Panc1 (cell line): ENCODE measurements at places on chromosomes 6 and 20.

GRCh38 chr6:167426084-167426483, 101.2 kb downstream of the TTLL2 start:
- DNase-seq = no peak

GRCh38 chr6:127383988-127384387, 40.6 kb upstream of the ECHDC1 start:
- no peak for DNase-seq

DNA sequence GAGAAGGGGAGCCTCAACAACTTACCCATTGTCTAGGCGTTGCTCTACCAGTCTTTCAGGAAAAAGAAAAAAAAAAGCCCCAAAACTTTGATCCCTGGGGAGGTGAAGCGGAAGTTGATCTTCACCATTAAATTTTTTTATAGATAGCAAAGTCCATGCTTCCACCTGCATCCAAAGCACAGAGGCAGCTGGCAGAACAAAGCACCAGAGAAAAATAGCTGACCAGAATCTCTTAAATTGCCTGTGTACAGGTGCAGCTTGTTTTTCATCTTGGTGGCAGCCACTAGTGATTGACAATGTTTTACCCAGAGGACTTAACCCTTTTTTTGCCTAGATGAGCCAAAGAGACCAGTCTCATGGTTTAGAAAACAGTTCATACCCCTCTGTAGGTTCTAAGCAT, 86.0 kb downstream of the MYB start:
- DNase-seq = no peak

GRCh38 chr6:13479971-13480434, 7.4 kb downstream of the GFOD1 start:
- no peak for DNase-seq

DNA sequence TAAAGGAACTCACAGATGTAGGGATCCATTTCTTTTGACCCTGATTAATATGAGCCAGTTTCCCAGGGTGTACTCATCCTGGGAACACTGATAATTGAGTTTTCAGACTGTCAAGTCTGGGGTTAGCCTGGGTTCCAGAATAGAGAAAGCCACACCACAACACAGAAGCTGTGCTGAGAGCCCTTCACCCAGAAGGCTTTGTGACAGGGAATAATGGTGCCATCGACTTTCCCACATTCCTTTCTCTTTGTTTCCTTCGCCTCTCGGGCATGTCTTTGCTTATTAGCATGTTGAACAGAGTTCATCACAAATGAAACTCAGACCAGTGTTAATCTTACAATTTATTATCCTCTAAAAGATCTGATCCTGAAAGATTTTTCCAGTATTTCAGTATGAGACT, 95.0 kb downstream of the TCP11 start:
- no peak for DNase-seq

DNA sequence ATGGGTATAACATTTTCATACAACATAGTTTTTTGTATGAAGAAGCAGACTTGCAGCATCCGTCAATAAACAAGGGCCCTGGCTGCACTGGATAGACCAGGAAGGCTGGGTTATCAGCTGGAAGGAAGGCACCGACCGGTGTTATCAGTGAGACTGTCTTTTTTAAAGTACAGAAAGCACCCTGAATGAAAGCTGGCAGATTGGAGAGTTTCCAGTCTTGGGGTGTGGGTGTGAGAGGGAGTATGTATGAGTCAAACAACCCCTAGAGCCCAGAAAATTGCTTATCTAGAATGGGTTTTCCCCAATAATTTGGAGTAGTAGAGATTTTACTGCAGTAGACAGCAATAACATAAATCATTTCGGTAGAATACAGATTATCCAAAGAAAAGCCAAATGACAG, 42.4 kb downstream of the TXLNB start:
- no peak for DNase-seq

DNA sequence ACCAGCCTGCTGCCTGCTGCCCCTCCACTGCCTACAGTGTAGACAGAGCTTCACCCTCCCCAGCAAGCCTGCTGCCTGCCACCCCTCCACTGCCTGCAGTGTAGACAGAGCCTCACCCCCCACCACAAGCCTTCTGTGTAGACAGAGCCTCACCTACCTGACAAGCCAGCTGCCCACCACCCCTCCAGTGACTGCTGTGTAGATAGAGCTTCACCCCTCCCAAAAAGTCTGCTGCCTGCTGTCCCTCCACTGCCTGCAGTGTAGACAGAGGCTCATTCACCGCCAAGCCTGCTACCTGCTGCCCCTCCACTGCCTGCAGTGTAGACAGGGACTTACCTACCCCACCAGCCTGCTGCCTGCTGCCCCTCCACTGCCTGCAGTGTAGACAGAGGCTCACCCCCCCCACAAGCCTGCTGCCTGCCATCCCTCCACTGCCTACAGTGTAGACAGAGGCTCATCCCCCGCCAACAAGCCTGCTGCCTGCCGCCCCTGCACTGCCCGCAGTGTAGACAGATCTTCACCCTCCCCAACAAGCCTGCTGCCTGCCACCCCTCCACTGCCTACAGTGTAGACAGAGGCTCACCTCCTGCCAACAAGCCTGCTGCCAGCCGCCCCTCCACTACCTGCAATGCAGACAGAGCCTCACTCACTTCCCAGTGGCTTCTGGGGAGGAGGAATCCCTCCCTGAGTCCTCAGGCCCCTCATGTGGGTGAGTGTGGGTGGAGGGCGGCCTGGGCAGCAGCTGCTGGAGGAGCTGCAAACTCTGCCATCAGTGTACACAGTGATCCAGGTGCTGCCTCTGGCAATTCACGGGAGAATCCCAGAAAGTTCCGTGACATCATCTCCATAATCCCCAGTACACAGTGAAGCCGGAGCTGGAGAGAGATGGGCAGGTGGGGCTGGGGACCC, 140.9 kb downstream of the DLL1 start:
- DNase-seq = no peak

GRCh38 chr20:43525021-43525420, 17.5 kb downstream of the L3MBTL1 start:
- DNase-seq = no peak

DNA sequence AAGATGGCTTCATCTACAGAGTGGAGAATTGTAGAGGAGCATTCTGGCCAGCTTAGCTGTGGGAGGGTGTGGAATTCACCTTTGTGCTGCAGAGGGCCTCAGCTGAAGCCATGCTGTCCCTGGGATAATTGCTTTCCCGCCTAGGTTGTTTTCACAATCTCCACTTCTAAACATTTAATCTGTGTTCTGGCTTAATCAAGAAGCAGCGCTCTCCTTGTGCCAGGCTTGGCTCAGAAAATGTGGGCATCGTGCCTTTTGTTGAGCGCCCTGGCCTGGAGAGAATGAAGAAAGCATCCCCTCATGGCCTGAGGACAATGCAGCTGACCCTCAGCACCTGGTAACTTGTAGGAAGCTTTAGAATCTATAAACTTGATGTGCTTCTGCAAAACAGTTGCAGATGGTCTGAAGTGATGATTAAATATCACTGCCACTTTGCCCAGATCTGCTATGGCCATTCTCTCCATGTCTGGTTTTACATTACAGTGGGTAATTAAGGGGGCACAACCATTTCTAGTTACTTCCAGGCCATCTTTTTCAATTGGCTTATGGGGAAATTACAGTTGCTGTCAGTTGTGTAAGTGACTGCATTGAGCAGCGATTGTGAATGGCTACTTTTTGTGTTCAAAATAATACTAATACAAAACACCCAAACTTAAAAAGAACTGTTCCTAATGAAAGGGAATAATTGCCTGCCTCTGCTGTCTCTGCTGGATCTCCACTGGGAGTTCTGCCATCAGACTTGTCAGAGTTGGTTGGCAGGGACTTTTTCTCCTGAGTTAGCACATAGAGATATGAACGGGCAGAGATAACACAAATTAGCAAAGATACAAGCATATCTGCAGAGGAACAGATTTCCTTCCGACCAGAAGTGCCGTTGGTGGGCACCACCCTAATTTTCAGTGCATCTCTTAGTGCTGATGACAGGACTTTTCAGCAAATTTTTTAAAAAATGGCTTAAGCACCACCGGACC, 18.4 kb downstream of the CTNNBL1 start:
- DNase-seq = no peak

DNA sequence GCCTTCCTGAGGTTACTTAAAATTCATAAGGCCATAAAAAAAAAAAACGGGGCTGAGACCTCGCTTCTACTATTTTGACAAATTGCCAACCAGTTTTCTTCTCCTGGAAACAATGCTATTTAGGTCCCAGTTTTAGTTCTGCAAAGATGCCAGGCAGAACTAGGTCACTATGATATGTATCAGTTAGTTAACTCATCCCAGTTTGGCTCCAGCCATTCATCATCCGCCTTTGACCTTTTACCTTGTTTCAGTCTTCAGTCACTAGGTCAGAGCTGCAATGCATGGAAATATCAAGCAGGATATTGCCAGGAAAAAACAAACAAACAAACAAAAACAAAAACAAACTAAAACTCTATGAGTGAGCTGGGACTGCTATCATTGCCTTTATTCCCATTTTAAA, 29.8 kb upstream of the ENPP4 start:
- no peak for DNase-seq

- no peak for DNase-seq
Measured at GRCh38 chr6:148358196-148358785, 15.7 kb downstream of the SASH1 start.

DNA sequence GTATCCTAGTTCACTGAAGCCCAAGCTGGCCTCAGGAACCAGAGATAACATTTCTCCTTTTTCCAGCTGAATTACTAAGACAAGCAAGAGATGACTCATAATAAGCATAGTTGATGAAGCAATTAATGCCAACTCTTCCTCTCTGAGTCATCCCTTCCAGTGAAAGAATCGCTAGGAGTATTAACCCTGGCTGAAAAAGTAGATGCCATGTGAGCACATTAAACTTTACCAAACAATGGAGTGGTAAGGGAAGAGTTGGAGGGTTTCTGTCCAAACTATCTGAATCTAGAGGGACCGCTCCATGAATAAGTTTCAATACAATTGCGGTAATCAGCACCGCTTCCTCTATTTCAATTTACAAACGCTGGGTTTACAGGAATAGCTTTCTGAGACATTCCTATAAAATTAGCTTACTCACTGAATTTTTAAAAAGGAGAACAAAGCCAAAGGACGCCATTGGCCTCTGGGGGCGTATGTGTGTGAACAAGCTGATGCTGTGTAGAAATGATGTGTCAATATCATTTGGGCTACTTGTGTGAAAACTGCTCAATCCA, 48.3 kb downstream of the ATXN1 start:
- DNase-seq = peak; percentile 95

- DNase-seq = no peak
Measured at GRCh38 chr6:136225496-136225895, 24.6 kb downstream of the MTFR2 start.

DNA sequence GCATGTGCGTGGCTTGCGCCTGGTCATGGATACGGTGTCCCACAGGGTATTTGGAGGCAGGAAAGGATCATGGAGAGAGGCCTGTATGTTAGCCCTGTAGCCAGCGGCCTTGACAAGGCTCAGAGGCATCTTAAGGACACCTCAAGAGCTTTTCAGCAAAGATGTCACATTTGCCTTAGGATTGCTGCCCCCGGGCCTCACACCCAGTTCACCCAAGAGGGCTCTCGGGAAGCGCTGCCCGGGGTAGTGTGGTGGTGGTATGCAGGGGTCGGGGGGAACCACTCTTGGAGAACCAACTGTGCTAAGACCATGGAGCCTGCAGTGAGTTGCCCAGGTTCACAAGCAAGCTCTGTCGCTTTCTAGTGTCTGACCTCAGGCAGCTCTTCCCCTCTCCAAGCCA, 36.9 kb upstream of the VSTM2L start:
- no peak for DNase-seq

GRCh38 chr6:6393069-6393529, 72.6 kb upstream of the F13A1 start:
- DNase-seq = no peak

- no peak for DNase-seq
Measured at GRCh38 chr20:33162753-33163152, 5.2 kb upstream of the BPIFA2 start.

DNA sequence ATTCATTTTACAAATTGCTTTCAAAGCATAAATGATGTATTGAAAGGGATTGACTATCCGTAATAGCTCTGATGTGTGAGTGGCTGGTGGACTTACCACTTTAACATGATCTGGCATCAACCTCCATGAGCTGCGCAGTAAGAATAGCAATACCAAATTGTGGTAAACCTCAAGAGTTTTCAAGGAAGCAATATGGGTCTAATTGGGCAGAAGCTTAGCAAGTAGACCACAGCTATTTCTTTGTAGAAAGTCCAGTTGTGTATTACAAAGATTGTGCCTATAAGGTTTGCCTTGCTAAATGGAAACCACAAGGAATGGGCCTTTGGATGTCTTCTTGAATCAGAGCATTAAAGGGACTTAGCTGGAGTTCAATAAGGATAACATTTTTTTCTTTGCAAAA, 736.6 kb downstream of the KIF16B start:
- no peak for DNase-seq

DNA sequence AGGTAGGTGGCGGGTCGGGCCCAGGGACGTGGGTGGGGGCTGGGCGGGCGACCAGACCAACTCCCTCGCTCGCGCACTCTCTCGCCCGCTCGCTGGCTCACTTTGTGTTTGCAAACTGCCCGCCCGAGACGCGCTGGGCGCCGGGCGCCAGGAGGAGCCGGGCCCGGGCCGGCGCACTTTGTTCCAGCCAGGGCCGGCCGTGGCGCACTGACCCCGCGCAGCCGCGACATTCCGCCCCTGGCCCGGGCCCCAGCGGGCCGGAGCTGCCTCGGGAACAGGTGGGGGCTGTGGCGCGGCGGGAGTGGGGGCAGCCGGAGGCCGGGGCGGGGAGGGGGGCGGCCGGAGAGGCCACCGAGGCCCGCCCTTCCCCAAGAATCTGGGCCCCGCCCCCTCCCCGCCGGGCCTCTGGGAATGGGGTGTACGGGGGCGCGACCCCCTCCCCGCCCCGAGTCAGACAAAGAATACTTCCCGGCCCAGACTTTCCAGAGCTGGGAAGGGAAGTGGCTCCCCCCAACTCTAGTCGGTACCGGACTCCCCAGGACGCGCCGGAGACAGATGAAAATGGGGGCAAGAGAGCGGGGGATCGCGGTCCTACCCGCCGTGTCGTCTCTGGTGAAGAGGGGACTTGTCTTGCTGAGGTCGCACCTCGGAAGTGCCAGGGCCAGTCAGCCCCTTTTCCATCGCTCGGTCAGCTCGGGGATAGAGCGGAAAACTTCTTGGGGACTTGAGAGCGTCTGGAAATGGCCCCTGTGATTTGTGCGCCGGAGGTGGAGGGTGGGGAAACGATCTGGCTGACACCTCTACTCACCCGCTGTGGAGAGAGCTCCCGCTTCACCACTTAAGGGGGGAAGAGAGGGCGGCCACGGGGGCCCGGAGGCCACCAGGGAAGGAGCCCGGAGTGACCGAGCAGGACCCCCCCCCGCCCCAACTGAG, 951 bp downstream of the FOXP4 start:
- no peak for DNase-seq

DNA sequence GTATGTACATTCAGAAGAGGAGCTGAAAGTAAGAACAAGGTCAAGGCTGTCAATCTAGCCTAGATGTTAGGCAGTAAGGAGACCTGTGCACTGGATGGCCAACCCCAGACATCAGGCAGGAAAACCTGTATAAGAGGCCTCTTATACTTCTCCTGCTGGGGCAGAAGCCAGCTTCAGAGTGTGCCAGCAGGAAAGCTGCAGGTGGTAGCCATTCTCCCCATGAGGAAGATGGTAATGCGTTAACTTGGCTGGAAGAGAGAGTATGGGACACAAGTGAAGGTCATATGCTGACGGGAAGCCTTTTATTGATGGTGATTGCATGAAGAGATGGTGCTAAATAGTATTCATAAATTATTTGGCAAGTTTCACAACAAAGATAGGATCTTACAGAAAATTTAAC, 20.6 kb downstream of the NHLRC1 start:
- DNase-seq = no peak

GRCh38 chr6:119184008-119184648, 105.7 kb upstream of the FAM184A start:
- no peak for DNase-seq

GRCh38 chr6:32517654-32518445, 12.2 kb downstream of the HLA-DRB5 start:
- DNase-seq = no peak

GRCh38 chr6:157410045-157410444, 29.1 kb downstream of the ZDHHC14 start:
- DNase-seq = no peak
